ENCODE measurements at places on chromosomes 6 and 20.

- no peak for DNase-seq
Observed at GRCh38 chr6:167497428-167498056, 172.7 kb downstream of the TTLL2 start.

- DNase-seq: no peak
Observed at GRCh38 chr6:110390404-110390803, 25.0 kb downstream of the DDO start.

DNA sequence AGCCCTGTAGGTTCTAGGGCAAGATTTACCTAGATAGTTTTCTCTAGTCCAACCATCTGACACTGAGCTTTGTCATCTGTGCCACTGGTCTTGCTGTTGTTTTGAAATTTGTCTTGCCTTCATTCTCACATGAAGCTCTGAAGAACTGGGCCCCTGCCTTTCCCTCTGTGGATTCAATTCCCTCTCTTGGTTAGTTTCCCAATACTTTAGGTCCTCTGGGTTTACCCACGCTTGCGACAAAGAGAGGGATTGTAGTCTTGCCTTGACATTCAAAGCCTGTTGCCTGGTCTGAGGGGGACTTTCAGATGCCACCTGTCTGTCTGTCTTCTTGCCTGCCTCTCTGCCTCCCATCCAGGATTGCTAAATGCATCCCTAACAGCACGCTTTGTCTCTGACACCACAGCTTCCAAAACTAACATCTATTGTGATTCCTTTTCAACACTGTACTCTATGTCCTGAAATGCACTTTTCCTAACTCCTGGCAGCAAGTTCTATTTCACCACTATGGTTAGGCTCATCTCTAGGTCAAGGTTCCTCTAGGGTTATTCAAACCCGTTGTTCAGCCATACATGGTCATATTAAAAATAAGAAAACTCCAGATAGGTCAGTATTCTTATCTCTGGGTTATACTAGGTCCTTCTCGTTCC, 25.5 kb upstream of the MANEA start:
- no peak for DNase-seq

DNA sequence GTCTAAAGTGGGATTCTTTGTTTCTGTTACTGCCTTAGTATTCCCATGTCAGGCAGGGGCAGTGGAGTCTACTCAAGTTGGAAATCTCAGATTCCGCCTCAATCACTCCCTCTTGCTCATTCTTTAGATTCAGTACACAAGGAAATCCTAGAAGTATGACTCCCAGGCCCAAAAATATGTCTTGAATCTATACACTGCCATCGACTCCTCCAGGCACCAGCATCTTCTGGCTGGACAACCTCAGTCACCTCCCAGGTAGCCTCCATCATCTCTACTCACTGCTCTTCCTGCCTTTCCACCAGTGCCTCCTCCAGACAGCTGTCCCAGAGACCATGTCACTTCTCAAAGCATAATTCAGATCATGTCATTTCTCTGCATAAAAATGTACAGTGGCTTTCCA, 329.9 kb downstream of the CDC5L start:
- DNase-seq: no peak

GRCh38 chr6:11490996-11491395, 46.6 kb upstream of the TMEM170B start:
- DNase-seq: no peak

DNA sequence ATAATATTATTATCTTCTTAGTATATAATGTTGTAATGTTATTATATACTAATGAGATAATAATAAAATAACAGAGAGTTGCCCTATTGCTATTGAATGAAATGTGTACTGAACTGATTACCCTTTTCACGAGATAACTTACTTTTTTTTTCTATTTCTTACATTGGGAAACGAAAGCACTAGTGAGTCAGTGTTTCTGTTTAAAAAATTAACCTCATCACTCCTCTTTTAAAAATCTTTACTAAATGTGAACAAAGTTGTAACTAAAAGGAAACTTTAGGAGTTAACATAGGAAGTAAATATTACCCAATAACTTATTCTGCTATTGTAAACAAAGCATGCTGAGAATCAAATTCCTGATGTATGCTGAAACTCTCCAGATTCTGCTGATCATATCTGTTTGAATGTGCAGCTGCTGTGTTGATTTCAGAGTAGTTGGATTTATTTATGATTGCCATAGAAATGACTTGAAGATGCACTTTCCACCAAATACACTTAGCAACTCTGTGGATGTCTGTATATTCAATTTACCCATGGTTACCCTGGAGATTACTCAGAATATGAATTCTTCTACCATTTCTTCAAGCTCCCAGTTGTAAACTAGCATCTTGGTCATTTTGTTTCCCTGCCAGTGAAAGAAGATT, 523.4 kb downstream of the TENT5A start:
- DNase-seq: no peak

GRCh38 chr20:38193586-38194105, 28.6 kb upstream of the TGM2 start:
- DNase-seq: no peak

DNA sequence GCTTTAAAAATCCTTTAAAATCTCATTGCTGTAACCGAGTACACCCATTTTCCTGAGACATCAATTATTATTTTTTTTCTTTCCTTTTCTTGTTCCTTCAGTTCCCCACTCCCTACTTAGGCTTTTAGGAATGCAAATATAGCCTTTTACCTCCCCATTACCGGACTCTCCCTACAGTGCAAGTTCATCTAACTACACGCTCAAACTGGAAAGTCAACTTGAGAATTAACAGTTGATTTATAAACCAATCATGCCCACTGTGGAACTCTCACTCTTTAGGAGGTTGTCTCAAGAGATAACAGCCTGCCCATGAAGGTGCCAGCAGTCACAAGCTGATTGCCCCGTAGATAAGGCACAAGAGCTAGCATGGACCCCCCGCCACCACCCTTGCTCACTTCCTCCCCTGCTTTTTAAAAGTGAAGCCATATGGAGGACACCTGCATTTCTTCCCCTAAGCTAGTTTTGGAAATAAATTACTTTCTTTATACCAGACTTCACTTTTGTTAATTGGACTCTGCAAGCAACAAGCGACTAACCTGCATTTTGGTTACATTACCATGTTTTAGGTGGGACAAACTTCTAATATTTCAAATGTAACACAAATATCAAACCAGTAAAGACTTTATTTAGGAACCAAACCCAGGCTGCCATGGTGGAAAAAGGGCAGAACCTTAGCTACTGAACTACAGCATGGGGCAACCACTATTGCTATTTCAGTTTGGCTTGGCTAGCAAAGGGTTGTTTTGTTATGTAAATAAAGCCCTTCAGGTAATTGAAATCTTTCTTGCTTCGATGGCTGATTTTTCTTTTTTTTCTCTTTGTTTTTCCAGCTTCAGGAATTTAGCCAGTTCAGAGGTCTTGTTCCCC, 34.9 kb downstream of the UBD start:
- no peak for DNase-seq

- DNase-seq: no peak
Observed at GRCh38 chr6:47042275-47042791, at the start of gene ADGRF1. Gene ADGRF1, minus strand, starts transcription at chr6:47042332. Its CDS starts 13,271 bp downstream, at chr6:47029061.

GRCh38 chr6:71047417-71047816, 90.6 kb upstream of the B3GAT2 start:
- DNase-seq: no peak

DNA sequence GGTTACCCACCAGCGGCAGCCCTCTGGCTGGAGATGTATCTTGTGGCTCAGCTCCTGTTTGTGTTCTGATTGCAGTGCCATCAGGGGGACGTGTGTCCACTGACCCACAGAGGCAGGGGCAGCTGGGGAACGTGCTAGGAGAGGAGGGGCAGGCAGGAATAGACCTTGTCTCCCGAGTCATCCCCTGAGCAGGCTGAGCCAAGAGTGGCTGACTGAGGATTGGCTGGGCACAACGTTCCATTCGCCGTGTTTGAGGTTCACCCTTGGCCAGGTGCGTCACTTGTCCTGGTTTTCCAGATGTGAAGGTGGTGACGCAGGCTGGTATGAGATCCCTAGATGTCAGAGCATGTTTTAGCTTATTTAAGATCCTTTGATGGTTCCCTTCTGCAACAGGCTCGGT, 57.7 kb downstream of the ADNP start:
- no peak for DNase-seq

DNA sequence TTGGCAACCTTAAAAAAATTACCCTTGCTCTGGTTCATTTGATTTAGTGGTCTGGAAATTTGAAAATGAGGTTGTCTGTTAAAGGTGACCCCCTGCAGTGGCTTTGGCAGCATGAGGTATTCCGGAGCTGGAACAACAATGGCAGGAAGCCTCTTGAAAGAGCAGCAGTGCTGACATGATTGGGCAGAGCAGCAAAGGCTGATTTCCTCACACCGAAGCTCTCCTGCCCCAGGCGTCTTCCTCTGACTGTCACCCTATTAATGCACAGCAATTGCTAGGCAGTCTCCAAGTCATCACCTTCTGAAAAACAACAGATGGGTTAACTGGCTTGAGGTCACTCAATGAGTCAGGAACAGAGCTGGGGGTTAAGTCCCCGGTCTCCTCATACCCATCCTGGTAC, 241.8 kb upstream of the MMS22L start:
- DNase-seq: no peak

DNA sequence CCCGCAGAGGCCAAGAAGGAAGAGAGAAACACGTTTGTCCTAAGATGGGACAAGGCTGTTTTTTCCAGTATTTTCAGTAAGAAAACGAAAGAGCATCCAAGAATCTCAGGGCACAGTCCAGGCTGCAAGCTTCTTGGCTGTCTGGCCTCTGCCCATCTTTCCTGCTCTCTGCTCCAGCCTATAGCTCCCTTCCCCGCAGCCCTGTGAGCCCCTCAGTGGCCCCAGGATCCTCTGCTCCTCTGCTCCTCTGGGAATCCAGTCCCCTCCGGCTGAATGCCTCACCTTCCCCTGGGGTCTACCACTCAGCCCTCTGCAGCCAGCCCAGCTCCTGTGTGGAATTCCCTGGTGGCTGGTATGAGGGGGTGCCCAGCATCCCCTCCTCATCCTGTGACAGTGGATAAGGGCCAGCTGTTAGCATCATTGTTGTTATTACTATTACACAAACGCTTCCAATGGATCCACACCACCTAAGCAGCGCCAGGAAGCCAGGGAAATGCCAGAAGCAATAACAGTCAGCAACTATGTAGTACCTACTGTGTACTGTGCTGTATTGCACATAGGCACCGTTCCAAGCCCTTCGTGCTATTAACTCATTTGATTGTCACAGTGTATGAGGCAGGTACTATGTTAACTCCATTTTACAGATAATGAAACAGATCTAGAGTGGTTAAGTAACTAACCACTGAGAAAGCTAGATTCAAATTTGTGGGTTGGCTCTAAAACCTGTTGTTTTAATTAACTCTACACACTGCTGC, 60.3 kb upstream of the PTPN1 start:
- no peak for DNase-seq

DNA sequence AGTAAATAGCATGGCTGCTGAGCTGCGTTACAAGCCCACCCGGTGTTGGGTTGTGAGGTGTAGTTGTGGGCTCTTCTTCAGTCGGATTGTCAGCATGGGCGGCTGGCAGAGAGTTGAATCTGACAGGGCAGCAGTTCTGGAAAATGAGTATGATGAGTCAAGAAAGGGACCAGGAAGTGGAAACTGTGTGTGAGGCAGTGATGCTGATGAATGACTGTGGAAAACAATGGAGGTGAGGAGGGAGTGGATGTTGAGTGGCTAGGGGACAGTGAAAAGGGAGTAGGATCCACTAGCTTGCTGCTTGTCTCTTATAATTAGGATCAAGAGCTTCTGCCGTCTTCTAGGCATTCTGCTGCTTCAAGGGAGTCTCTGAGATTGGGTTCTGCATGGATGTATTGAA, 154.3 kb downstream of the ESR1 start:
- no peak for DNase-seq

- peak; percentile 21 for DNase-seq
Observed at GRCh38 chr6:45132658-45133294, 195.4 kb upstream of the RUNX2 start.

GRCh38 chr6:12842114-12842513, 125.5 kb downstream of the PHACTR1 start:
- DNase-seq: no peak

- no peak for DNase-seq
Observed at GRCh38 chr20:51583499-51583898, 41.0 kb upstream of the NFATC2 start.

DNA sequence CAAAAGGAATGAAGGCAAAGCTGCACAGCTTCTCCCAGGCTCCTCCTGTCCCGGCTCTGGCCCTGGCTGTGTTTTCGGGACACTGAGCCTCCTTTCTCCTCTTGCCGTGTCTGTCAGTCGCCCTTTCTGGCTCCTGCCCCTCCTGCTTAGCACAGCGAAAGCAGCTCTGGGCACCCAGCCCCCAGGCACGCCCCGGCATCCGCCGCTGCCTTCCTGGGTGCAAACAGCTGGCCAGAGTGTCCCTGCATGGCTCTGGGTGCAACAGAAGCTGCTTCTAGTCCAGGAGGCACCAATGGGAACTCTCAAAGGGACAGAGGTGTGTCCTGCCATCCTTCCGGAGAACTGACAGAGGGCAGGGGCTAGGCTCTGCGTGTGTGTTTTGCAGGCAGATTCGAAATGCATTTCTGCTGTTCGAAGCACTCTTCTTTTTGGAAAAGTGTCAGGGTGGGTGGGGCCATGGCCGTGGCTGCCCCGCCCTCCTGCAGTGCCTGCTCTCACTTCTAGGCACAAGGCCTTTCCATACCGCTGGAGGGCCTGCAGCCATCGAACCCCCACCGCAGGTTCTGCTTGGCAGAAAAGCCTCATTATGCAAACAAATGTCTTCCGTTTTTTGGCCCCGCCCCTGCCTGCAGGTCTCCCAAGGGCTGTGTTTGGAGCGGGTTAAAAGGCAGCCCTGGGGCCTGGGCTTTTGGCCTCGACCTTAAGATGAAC, 15.5 kb downstream of the COL9A3 start:
- DNase-seq: no peak

DNA sequence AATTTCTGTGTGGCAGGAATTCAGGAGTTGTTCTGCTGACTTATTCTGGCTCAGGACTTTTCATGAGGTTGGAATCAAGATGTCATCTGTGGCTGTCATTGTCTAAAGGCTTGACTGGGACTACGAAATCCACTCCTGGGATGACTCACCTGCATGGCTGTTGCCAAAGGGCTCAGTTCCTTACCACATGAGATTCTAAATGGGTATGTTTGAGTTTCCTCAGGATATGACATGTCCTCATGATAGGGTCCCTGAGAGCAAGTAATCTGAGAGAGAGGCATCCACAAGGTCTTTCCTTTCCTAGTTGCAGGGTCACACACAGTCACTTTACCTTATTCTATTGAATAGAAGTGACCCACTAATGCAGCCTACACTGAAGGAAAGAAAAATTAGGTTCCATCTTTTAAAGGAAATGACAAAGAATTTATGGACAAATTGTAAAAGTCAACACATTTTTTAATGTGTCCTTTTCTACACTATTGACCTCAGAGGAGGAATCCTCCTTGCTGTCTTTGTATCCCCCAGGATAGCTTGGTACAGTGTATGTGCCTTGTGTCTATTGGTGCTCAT, 1025.0 kb upstream of the GJE1 start:
- peak; percentile 83 for DNase-seq

GRCh38 chr20:57566803-57567459, 6.0 kb downstream of the PCK1 start:
- DNase-seq: no peak

All from dermis blood vessel endothelial cell (primary cell).